ENCODE measurements at places on chromosomes 13 and 19. TPM values are rescaled to one million over a fixed set of nuclear protein-coding genes. Genes with fewer than 3 reads are reported as not detected.

Gene ONECUT3
- 0.08 TPM for polyA plus RNA-seq

Gene ZNF568
- 29.4 TPM for polyA plus RNA-seq

Gene ZNF724
- 5.2 TPM for polyA plus RNA-seq

Gene DCT
- 0.55 TPM for polyA plus RNA-seq

Gene PLK5
- 0.44 TPM for polyA plus RNA-seq

Gene S1PR5
- 1.8 TPM for polyA plus RNA-seq

Gene ZNF699
- polyA plus RNA-seq, result 6.5 TPM

Gene PCDH20
- polyA plus RNA-seq, result 7.9 TPM

Gene PBX4
- 4.3 TPM for polyA plus RNA-seq

Gene SYNE4
- 12.5 TPM for polyA plus RNA-seq

Gene ERICH4
- polyA plus RNA-seq, result 6.8 TPM

Gene KANK2
- polyA plus RNA-seq, result 128 TPM

Gene ARGLU1
- 265 TPM for polyA plus RNA-seq

Gene SLITRK1
- polyA plus RNA-seq, result 0.21 TPM

Gene TPTE2
- polyA plus RNA-seq, result 0.11 TPM

Gene BORA
- 9.1 TPM for polyA plus RNA-seq

Gene CYP2F1
- polyA plus RNA-seq, result 0.21 TPM

Gene KXD1
- polyA plus RNA-seq, result 75.7 TPM

Gene ZSCAN4
- 0.16 TPM for polyA plus RNA-seq

Gene SERPINE3
- 1.3 TPM for polyA plus RNA-seq

Gene ERICH6B
- polyA plus RNA-seq, result 0.88 TPM

Gene KCNK6
- polyA plus RNA-seq, result 3.2 TPM

Gene CRX
- polyA plus RNA-seq, result 0.21 TPM

Gene ATP8B3
- 0.62 TPM for polyA plus RNA-seq

All from left renal cortex interstitium (tissue), 4 donors.